ENCODE measurements at places on chromosomes 5 and 9.

DNA sequence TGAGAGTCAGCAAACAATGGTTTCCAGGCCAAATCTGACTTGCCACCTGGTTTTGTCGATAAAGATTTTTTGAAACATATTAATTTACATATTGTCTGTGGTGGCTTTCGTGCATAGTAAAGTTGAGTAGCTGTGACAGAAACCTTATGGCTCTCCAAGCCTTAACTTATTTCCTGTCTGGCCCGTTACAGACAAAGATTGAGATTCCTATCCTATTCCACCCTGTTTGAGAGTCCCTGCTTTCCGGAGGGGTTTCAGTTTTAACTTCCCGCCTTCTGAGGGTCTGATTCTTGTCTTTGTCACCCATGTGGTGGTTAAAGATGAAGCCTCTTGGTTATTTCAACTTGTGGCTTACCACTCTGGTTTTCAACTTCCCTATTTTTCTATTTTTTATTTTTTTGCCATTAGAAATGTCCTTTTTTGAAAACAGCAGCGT is 11.4 kb downstream of the OTULIN start:
- peak; percentile 72 for DNase-seq

- no peak for DNase-seq
Measured at GRCh38 chr5:103145196-103145595, 25.1 kb downstream of the PPIP5K2 start.

GRCh38 chr5:7745882-7746610 is 104.9 kb downstream of the CFAP90 start:
- DNase-seq = peak; percentile 69

GRCh38 chr9:130043654-130044623 is 950 bp upstream of the FNBP1 start:
- no peak for DNase-seq

- DNase-seq = peak; percentile 23
Measured at GRCh38 chr9:14433351-14434157, 119.6 kb upstream of the NFIB start.

- no peak for DNase-seq
Measured at GRCh38 chr9:131333771-131334628, 44.5 kb downstream of the PLPP7 start.

GRCh38 chr9:77562019-77562748 is 85.9 kb downstream of the GNA14 start:
- peak; percentile 18 for DNase-seq

DNA sequence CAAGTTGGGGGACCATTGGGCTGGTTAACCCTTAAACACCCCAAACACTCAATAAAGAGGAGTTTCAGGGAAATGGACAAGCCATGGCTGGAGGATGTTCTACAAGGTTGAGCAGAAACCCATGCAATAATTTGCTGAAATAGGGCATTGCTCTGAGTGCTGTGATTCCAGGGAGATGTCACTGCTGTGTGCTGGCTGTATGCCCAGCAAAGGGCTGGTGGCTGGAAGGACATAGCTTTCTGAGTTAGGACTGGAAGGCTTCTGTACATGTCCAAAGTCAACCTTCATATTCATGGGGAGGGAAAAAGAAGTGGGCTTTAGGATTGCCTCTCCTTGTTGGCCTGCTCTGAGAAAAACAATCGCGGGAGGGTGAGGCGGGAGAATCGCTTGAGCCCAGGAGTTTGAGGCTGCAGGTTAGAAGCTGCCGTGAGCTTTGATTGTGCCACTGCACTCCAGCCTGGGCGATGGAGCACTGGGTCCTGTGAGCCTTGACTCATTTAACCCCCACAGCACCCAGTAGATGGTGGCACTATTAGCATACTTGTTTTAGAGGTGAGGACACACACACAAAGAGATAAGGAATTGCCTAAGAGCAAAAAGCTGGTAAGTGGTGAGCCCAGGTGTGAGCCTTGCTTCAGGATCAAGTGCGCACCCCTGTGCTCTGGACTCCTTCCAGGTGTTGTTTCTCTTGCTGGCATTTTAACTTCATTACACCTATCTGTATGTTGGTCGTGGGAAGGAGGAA is 20.4 kb downstream of the IL12B start:
- DNase-seq = no peak

- no peak for DNase-seq
Measured at GRCh38 chr9:124802426-124802825, 25.5 kb downstream of the OLFML2A start.

GRCh38 chr5:139862313-139862712 is 66.7 kb downstream of the PSD2 start:
- DNase-seq = peak; percentile 79

DNA sequence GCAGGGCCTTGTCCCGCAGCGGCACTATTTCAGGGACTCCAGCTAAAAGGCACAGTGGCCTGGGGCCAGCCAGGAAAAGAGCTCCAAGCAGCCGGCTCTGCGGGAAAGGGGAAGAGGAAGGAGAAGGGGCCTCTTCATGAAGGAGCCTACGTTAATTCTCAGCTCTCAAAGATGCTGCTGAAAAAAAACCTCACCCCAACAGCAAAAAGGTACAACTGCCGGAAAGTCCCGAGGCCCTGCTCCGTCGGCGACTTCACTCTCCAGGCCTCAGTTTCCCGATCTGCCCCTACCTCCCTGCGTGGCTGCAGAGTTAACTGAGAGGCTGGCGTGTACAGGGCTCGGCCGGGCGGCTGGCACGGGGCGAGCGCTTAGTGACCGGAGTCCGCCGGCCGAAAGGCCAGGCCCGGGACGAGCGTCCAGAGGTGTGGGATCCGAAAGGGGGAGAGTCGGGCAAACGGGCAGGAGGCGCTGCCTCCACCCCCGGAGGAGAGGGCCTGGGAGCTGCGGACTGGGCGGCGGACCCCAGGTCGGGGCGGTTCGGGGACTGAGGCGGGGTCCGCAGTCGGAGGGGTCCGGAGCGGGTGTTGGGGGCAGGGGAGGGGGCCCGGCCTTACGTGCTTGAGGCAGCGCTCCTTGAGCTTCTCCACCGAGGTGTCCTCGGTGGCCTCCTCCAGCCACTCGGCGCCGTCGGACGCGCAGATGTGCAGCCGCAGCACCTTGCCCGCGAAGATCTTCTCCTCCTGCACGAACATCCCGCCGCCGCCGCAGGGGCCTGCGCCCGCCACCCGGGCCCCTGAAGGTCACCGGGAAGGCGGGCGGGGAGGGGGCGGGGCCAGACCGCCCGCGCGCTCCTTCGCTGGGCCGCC is 529 bp downstream of the UBAC1 start:
- DNase-seq = no peak

DNA sequence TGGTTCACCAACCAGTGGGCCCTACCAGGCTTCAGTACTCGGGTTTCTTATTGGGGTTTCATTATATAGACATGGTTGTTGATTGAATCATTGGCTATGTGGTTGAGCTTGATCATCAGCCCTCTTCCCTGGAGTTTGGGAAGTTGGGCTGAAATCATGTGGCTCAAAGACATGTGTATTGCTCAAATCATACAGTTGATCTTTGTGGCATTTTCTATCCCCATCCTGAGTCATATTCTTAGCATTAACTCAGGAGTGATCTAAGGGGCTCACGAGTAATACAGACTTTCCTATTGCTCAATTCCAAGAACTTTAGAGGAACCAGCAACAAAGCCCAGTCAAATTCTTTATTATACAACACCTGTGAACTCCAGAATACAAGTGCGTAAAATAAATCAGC is 66.2 kb downstream of the SMC5 start:
- DNase-seq = no peak

DNA sequence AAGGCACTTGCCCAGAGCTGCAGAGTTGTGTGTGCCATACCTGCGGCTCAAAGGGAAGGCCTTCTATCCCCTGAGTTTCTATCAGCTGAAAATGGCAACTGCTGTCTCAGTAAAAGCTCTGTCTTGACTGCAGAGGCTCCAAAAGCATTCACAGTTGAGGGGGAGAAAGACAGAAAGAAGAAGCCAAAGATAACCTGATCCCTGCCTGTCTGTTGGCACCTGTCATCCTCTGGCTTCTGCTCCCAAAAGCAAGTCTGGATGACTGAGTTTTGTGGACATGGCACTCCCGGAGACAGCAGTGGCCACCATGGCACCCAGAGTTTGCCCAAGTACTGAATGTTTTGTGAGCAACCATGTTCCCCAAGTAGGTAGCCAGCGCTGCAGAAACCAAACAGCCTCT is 176.6 kb downstream of the NR3C1 start:
- DNase-seq = no peak

DNA sequence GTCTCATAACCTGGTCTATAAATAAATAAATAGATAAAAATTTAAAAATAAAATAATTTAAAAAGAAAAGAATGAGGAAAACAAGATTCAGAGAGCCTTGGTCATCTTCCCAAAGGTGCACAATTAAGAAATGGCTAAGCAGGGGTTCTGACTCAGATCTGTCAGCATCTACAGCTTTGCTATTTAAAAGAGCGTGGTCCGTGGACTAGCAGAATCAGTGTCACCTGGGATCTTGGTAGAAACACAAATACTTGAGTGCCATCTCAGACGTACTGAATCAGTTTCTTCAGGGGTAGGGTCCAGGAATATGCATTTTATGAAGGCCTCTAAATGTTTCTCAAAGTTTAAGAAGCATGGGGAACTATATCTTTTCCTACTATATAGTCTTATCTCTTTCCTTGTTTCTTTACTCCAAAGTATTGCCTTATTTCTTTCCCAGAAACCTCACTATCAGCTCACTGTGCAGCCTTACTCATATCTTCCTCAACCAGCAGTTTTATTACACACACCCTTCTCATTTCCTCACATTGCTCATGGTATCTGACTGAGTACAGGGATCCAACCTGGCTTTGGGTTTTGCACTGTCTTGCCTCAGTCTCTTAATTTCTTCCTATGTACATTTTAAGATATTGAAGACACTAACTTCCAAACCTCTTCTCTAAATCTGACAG is 58.6 kb downstream of the TMC1 start:
- DNase-seq = no peak

DNA sequence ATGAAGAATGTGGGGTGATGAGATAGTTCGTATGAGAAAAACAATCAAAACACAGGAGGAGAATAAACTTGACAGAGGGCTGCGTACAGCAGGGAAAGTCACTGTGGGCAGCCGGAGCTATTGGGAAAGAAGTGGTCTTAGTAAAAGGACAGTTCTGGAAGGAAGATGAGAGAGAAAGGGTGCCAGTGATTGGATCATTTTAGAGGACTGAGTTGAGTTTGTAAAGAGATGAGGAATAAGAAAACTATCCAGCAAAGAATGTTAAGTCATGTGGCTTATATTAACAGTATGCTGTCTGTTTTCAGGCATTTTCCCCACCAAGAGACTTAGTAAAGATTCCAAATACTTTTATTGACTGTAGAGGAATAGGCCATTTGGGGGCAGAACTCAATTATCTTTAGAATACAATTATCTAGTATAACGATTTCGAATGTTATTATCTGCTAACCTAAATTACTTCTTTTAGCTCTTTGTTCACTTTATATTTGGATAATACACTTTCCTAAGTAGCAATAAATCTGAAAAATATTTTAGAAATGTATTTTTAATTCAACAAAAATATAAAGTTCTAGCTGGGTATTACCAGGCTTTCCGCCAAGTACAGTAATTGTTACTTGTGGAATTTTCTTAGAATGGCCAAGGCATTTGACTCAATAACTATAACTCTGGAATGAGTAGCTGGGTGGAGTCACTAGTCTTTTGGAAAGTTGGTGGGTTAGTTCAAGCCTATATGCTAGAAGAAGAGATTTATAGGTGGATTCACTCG is 15.5 kb upstream of the LOX start:
- no peak for DNase-seq

- DNase-seq = no peak
Measured at GRCh38 chr5:56817263-56818014, 2.1 kb downstream of the MAP3K1 start.

- no peak for DNase-seq
Measured at GRCh38 chr5:113194125-113194524, 217.5 kb downstream of the DCP2 start.

- DNase-seq = peak; percentile 61
Measured at GRCh38 chr9:5624655-5625054, 4.3 kb upstream of the RIC1 start.

DNA sequence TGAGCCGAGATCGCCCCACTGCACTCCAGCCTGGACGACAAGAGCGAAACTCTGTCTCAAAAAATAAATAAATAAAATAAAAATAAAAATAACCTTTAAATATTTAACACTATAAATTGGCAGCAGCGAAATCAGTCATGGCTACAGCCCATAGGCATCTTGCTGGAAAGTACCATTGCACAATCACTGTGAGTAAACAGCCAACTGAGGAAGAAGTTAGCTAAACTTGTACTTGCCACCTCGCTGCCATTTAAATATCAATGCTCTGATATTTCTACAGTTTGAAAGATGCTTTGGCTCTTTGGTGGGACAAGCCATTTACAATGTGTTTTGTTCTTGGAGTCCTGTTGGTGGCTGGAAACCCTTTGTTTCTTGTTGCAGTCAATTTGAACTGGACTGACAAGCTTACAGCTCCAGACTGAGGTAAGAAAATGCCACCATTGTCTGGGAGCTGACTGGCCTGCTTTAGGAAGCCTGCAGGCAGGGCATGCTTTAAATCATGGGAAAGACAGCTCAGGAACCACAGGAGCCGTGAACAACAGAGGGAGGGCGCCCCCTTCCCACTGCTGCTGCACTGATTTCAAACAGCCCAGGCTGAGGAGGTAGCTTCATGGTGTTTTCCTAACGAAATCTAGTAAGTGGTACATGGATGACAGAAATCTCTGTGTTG is 322.8 kb upstream of the RFX3 start:
- no peak for DNase-seq

DNA sequence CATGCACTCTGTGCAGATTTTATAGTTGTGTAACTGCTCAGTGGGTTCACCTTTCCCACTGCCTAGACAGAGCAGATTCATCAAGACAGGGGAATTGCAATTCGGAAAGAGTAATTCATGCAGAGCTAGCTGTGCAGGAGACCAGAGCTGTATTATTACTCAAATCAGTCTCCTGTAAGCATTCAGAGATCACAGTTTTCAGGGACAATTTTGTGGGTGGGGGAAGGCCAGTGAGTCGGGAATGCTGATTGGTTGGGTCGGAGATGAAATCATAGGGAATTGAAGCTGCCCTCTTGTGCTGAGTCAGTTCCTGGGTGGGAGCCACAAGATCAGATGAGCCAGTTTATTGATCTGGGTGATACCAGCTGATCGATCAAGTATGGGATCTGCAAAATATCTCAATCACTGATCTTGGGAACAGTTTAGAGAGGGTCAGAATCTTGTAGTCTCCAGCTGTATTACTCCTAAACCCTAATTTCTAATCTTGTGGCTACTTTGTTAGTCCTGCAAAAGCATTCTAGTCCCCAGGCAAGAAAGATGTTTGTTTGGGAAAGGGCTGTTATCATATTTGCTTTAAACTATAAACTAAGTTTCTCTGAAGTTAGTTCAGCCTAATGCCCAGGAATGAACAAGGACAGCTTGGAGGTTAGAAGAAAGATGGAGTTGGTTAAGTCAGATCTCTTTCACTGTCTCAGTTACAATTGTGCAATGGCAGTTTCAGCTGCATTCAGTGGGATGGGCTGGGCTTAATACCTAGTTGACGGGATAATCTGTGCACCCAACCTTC is 12.7 kb upstream of the SVEP1 start:
- no peak for DNase-seq

GRCh38 chr9:136345281-136346156 is 18.0 kb downstream of the DNLZ start:
- no peak for DNase-seq

Measured in GM12865 (cell line).